ENCODE measurements at places on chromosomes 2 and 18.

GRCh38 chr2:215105607-215106354 is 32.6 kb downstream of the ABCA12 start:
- no peak for DNase-seq

- no peak for DNase-seq
Observed at GRCh38 chr2:30366199-30366691, 80.8 kb upstream of the LCLAT1 start.

DNA sequence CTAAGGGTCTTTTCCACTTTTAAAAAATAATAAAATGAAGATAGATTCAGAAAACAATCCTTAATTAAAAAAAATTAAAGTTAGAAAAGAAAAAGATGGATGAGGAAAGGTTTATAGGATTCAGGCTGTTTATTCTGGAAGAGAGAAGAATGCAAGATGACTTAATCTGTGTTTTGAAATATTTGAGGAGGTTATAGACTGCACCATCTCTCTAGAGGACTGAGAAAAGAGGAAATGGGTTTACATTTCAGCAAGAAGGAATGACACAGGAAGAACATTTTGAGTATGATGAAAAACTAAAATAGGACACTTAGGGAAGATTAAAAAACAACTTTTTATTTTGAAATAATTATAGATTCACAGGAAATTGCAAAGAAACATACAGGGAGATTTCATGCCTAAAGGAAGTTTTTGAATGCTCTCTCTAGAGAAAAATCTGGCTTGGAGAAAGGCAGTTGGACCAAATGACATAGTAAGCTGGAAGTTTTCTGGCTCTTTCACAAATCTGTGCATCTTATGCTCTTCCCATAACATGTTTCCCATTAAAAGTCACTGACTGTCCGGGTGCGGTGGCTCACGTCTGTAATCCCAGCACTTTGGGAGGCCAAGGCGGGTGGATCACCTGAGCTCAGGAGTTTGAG is 75.0 kb downstream of the CERS6 start:
- no peak for DNase-seq

DNA sequence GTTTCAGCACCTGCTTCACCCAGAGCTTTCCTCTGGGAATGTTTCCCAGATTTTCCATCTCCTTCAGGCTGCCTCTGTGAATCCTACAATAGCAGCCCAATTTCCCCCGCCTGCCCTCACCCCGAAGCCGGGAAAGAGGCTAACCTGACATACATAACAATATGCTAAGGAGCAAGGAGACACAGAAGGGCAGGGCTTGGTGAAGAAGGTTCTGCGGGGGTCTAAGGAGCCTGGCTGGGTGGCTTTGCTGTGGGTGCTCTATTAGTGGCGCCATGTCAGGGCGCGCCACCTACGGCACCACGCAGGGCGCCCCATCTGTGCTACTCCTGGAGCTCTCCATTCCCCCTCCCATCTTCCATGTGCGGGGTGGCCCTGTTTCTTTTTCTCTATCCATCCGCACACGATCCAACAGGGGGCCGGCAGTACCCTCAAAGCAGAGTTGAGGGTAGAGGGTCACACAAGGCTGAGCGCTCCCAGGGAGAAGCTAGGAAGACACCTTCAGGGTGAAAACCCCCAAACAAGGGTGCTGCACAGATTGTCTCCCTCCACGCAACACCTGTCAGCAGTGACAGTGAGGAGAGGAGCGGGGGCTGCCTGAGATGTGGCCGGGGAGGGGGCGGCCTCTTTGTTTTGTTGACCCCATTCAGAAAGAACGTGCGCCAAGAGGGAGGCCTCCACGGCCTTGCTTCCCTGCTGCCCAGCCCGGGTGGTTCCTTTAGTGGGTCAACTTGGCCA is 101.4 kb downstream of the PDCL3 start:
- no peak for DNase-seq

GRCh38 chr2:241313543-241314095 is 1.9 kb downstream of the HDLBP start:
- no peak for DNase-seq

DNA sequence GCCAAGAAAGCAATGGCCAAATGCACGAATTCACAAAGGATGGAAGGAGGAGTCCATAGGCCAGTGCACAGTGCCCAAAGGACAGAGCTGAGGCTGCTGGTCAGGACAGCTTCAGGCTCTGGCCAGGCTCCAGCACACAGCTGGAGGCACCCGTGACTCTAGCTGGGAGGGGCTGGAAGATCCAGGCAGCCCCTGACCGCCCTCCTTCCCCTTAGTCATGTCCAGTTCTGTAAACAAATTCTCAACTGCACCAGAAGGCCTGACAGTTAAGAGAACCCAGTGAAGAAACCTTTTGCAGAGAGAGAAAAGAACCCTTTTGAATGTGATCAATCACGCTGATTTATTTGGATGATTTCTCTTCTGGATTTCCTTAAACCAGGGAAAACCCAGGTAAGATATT is 7.7 kb upstream of the YWHAQ start:
- no peak for DNase-seq

- no peak for DNase-seq
Observed at GRCh38 chr2:188046437-188046836, 245.2 kb upstream of the GULP1 start.

GRCh38 chr2:151791545-151791944 is 36.7 kb downstream of the ARL5A start:
- no peak for DNase-seq

GRCh38 chr2:44852594-44852993 is 88.9 kb upstream of the SIX3 start:
- DNase-seq, result no peak

GRCh38 chr2:176818617-176819016 is 394.0 kb upstream of the HNRNPA3 start:
- DNase-seq, result no peak

GRCh38 chr2:152513681-152514080 is 178.7 kb downstream of the FMNL2 start:
- no peak for DNase-seq

GRCh38 chr2:232791518-232791917 is 15.2 kb upstream of the KCNJ13 start:
- DNase-seq, result no peak

GRCh38 chr18:22539051-22539765 is 121.5 kb upstream of the CTAGE1 start:
- DNase-seq, result no peak

DNA sequence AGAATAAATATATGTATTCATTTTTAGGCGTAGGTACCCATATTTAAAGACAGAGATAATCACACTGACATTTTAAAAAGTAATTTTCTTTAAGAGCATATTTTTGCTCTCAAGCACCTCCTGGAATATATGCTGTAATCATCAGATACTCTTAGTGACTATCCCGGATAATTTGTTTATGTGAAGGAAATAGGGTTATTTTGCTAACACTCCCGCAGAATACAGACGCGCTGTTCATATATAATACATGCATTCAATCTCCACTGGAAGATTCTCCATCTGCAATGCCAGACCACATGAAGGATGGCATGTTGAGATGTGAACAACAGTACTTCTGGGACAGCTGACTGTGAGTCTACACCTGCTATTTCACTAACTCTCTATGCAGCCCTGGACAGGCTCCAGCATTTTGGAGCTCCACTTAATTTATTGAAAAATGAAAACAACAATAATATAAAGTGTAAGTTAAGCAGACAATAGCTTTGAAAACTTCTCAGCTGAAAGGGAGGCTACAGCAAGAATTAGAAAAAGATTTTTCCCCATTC is 430.6 kb downstream of the TMX3 start:
- no peak for DNase-seq

- DNase-seq, result no peak
Observed at GRCh38 chr2:55054106-55054875, 4.0 kb upstream of the RTN4 start.

DNA sequence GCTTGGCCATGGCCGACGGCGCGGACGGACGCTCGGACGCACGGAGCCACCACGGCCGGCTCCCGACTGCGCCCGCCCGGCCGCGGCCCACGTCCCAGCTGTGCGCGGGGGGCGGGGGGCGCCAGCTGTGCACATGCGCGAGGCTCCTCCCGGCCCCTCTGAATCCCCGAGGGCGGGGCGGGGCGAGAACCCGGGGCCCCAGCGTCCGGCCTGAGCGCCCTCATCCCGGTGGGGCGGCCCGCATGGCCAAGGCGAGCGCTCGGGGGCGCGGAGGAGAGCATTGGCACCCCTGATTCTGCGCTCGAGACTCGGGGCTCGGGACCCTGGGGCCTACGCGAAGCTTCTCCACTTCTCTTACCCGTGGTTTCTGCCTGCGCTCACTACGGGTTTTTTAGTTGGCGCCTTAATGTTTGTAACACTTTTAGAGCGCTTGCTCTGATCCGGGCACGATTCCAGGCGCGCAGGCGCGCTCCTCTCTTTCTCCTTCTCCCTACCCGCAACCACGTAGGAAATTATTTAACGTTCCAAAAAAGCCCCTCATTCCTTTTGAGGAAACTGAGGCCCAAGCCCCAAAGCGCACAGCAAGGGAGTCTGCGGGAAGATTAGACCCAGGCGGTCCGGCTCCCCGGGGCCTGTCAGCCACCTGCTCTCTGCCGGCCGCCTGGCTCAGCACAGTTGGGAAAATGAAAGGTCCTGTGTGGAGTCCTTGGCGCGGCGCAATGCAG is at the start of gene PXDN:
TSS of gene PXDN (minus strand) at position 70 of the 725 bp plus-strand sequence. CDS start at position 10, 60 bp downstream.
- DNase-seq, result no peak

DNA sequence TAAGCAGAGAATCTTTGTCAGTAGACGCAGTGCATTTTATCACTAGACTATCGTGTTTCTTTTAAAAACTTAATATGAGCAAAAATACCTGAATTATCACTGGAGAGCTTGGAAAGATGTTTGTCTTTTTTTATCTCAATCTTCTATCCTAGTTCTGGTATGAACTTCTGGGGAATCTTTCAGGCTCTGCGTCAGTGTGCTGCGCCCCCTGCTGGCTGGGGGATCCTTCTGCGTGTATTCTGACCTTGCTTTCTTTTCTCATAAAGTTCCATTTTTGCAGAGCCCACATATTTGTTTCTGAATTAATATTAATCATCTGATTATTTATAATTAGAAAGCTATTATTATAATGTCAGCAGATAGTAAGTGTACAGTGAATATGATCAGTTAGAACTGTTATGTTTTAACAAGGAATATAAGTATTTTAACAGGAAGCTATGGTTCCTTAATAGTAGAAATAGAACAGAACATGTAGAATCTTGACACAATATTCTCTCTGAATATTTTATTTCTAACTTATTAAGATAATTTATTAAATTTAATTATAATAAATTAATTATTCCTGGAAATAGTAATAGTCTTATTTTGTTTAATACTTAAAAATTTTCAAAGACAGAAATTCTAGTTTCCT is 945.0 kb upstream of the CRIM1 start:
- DNase-seq, result no peak

DNA sequence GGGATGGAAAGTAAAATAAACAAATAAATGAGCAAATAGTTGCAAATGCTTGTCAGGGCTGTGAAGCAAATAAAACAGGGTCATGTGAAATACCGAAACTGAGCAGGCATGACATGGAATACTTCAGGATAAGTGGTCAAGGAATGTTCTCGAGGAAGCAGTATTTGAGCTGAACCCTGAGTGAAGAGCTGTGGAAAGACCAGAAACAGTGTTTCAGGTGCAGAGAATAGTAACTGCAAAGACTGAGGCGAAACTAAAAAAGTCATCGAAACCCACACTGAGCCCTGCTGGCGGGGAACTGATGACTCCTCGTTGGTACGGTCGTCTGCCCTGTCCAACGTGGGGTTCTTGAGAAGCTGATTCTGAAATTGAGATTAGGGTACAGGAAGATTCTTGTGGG is 27.2 kb upstream of the MYCN start:
- no peak for DNase-seq

DNA sequence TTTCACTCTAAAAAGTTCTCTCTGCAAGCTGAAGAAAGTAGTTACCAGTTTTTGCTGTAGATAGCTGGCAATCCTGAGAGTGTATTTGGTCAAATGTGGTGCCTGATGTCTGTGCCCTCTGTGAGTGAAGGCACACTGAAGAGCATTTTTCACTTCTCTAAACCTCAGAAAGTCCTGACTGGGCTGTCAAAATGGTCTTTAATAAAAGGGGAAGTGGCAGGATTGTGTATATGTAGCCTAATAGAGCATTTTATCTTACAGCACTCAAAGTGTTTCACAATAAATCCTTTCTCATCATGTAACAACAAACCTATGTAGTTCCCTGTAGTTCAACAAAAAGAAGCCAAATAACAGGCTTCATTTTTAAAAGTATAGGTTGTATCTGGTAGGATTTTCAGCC is 1552.3 kb upstream of the SLC39A10 start:
- no peak for DNase-seq

DNA sequence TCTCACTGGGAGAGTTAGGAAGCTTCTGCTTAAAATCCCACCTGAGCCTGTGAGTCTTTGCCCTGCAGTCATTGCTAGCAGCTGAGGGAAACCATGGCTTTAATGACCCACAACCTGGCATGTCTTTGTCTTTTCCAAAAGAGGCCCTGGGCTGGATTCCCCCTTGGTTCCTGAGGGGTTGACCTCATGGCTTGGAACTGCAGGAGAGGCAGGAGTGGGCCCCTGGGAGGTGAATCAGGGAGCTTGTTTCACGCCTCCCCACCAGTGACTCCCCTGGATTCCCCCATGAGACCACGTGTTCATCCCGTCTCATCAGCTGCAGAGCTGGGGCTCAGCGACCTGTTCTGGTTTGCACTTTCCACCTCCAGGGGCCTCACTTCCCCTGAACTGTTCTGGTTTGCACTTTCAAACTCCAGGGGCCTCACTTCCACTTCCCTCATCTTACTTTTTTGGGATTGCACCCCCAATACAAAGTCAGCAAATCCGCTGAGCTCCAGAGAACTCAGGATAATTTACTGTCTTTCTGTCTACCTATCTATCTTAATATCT is 58.5 kb upstream of the TMEM18 start:
- DNase-seq, result no peak

GRCh38 chr2:205527801-205528200 is 154.5 kb upstream of the NRP2 start:
- no peak for DNase-seq

GRCh38 chr2:176094349-176094748 is 1.8 kb downstream of the HOXD13 start:
- DNase-seq, result no peak

- no peak for DNase-seq
Observed at GRCh38 chr2:102660070-102660469, 40.7 kb downstream of the SLC9A2 start.

- no peak for DNase-seq
Observed at GRCh38 chr2:74576863-74577229, 22.3 kb downstream of the DOK1 start.

DNA sequence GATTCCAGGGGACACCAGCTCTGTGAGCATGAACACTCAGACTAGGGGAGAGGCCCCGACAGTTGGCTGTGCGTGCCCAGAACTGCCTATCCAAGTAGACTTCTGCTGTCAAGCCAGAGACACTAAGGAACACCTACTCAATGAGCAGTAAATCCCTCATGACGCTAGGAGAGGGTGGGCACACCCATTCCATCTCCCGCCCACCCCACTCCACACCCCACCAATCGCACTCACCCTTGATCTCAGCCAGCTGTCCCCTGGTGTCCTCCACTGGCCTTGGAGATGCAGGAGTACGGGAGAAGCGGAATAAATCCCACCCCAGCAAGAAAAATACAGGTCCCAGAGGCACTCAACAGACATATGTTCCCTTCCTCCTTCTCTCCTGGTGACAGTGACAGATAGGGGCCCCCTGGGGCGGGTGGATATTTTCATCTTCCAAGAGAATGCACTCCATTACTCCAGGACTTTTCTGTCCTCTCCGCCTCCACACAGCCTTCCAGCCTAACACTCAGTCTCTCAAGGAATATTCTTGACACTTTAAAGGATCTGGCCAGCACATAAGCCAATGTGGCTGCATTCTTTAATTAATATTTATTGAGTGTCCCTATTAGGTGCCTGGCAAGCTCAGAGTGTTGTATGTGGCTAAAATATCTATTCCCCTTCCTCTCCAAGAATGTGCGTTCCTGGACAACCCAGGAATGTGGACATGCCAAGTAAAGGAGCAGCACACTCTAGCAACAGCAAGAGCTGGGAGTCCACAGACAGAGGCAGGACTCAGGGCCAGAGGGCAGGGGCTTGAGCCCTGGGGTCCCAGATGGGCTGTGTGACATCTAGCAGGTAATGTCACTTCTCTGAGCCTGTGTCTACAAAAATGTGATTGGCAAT is 13.1 kb upstream of the SMAD7 start:
- no peak for DNase-seq
